ENCODE measurements at places on chromosomes 11 and 22.

DNA sequence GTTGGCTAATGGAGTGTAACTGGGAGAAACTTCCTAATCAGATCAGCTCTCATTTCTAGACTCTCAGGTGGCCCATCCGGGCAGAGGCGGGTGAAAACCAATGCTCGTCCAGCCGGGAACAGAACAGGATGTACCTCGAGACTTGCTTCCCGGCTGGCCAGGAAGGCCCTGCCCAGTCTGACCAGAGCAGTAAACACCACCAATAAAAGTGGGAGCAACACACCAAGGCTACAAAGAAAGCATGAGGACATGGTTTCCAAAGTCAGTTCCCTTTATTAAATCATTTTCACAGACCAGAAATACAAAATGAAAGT lies 940 bp upstream of the TNKS1BP1 start:
- DNase-seq: no peak

DNA sequence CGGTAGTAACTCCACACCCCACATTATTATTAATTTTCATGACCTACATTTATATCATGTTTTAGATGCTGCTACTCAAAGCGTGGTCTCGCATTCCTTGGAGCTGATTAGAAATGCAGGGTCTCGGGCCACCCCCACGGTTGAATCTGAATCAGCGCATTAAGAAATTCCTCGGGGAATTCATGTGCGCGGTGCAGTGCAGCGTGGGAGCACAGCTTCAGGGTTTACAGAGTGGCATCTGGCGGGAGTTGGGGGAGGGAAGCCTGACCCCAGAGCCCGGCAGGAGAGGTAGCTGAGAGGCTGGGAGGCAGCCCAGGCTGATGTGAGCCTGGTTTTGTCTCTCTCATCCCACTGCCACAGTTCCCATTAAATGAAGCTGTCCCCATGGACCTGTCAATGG lies 48.1 kb upstream of the DAGLA start:
- DNase-seq: no peak

DNA sequence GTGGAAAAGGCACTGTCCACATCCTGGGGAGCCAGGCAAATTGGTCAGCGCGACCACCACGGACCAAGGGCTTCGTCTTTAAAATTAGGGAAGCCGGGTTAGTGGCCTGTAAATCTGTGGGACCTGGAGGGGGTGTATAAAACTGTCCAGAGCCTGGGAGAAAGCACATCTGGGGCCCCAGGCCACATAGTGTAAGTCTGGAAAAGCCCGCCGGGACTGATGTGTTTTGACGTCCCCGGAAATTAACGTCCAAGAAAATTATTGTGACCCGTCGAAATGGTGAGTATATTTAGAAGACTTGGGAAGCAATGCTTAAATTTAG lies 4.2 kb upstream of the IGF2 start:
- no peak for DNase-seq

- DNase-seq: no peak
Observed at GRCh38 chr11:867856-868358, 25.3 kb downstream of the TSPAN4 start.

GRCh38 chr22:41775338-41775737 lies 25.1 kb upstream of the CCDC134 start:
- no peak for DNase-seq

DNA sequence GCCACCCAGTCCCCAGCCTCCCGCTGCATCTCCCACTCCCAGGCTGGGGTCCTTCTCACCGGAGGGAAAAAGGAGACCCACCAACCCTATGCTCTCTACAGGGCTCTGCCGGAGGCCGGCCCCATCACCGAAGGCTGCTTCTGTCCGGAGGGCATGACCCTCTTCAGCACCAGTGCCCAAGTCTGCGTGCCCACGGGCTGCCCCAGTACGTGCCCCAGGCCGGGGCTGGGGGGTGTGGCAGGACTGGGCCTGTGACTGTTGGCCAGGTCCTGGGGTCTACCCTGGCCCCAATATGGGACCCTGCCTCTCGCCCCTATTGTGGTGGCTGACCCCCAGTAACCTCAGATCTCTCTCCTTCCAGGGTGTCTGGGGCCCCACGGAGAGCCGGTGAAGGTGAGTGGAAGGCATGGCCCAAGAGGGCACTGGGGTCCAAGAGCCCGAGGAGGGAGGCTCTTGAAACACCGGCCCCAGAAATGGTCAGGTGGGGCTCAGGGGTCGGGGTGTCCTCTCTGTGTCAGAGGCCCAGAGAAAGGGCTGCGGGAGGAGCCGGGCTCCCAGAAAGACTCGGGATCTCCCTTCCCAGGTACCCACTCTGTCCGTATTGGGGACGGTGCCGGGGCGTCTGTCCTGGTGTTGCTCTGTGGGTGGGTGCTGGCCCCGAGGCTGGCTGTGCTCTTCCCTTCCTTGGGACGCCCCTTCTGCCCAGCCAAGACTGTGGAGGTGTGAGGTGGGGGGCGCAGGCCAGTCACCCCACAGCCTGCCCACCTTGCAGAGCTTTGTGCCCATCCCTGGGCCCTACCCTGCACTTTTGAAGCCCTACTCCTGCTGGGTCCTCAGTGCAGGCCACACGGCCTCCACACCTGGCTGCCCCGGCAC lies 26.1 kb upstream of the MUC5B start:
- DNase-seq: no peak

- DNase-seq: no peak
Observed at GRCh38 chr11:1992111-1992510, 5.5 kb downstream of the H19 start.

- DNase-seq: no peak
Observed at GRCh38 chr11:127943763-127944162, 643.6 kb downstream of the ETS1 start.

- DNase-seq: peak; percentile 29
Observed at GRCh38 chr11:118338637-118339061, 3.9 kb downstream of the CD3D start.

All from GDM1 (cell line).